Activated T-helper 9 cell treated with anti-CD3 and anti-CD28 coated beads, Interleukin-2, amount 50 U/mL, for 16 hours (primary cell): ENCODE measurements at places on chromosomes 4 and X.

DNA sequence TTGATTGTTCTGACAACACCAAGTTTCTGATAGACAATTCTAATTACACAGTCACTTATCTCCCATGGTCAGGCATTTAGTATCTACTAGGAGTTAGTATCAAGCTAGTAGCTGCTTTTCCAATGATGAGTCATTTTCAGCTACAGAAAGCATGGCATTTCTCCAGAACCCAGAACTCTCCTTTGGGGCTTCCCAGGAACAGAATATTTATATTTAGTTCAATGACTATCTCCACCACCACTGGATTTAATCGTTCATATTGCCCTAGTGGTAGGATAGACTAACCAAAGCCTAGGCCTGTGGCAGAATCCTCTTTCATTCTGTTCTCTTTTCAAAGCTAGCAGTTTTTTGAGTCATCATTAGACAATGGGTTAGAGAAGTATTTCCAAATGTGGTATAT is 569.4 kb downstream of the GABRG1 start:
- no peak for DNase-seq

DNA sequence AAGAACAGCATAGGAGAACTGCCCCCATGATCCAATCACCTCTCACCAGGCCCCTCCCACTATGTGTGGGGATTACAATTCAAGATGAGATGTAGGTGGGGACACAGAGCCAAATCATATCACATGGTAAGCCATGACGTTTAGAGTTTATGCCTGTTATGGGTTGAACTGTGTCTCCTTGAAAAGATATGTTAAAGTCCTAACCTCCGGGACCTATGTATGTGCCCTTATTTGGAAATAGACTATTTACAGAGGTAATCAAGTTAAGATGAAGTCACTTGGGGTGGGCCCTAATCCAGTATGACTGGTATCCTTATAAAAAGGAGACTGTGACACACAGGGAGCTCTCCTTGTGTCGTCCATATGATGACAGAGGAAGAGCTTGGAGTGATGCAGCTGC is 25.2 kb upstream of the SLC2A9 start:
- no peak for DNase-seq

GRCh38 chr4:152385551-152385950 is 150.3 kb downstream of the FBXW7 start:
- DNase-seq, result no peak

GRCh38 chr4:30757357-30757756 is 37.2 kb downstream of the PCDH7 start:
- no peak for DNase-seq

- no peak for DNase-seq
These were observed 24.2 kb upstream of the EPGN start for GRCh38 chr4:74284053-74284452.

DNA sequence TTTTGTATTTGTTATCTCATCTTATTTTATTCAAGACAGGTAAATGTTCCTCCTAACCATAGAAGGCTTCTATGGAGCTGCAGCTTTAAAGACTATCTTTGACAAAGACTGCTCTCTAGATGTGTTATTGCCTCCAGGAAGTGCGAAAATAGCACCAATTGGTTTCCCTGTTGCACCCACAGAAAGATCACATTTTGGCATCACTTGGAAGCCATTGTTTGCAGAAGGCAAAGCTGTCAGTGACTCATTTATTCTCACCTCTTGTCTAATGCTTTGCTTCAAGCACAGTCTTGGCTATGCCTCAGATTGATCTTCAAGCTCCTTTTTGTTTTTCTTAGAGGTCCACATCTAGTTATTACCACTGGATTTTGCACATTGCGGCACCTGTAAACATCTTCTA is 150.3 kb downstream of the PCDH7 start:
- no peak for DNase-seq

DNA sequence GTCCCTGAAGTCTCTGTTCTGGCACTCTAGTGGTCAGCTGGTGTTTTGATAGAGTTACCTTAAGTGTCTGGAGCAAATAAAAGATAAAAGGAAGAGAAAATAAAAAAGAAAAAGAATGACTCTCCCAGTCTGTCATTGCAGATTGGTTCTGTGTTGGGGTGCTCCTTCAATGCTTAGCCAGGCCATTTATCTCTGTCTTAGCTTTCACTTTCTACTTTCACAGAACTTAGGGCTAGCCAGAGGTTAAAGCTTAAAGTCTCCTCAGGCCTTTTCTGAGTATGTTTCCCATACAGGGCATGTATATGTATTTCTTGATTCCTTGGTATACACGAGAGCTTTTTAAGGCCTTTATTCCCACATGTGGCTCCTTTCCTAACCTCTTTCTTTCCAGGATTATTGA is 83.1 kb upstream of the TEX13D start:
- no peak for DNase-seq

DNA sequence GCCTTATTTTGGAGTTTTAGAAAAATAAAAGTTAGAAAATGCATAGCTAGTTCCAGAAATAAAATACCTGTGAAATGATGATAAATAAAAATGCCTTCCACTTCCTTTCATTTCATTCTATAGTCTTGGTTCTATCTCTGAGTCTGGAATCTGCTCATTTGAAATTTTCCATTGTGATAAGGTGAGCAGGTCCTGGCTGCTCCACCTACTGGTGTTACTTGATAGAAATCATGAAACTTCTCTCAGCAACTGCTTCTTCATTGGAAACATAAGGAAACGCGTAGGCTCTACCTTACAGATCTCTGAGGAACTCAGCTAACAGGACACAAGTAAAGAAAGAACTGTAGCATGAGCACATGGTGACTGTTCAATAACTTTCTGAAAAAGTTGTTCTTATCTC is 141.8 kb downstream of the DCHS2 start:
- no peak for DNase-seq

GRCh38 chr4:39976945-39977488 is 694 bp downstream of the PDS5A start:
- no peak for DNase-seq

GRCh38 chr4:119498527-119498926 is 130.1 kb downstream of the PDE5A start:
- DNase-seq, result no peak

GRCh38 chrX:141375011-141375760 is 132.9 kb upstream of the SPANXC start:
- no peak for DNase-seq

GRCh38 chr4:18689308-18690115 is 668.0 kb upstream of the LCORL start:
- DNase-seq, result no peak

DNA sequence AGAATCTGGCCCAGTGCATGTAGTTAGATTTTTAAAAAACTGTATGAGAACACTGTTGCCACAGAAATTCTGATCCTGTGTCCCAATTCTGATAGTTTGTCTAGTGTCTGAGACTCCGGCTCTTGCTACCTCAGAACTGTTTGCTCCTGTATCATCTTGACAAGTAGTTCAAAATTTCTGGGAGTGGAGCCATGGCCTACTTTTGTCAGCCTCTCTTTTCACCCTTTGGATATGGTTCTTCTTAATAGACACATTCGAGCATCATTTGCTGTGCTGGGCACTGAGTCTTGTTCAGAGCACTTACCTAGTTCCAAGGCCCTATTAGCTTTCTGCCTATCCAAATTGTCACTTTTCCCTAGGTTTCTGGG is 46.9 kb downstream of the ATP10D start:
- no peak for DNase-seq

- DNase-seq, result no peak
These were observed 127.1 kb upstream of the PCDH18 start for GRCh38 chr4:137659431-137659830.

GRCh38 chrX:118062048-118062789 is 54.4 kb downstream of the KLHL13 start:
- no peak for DNase-seq

DNA sequence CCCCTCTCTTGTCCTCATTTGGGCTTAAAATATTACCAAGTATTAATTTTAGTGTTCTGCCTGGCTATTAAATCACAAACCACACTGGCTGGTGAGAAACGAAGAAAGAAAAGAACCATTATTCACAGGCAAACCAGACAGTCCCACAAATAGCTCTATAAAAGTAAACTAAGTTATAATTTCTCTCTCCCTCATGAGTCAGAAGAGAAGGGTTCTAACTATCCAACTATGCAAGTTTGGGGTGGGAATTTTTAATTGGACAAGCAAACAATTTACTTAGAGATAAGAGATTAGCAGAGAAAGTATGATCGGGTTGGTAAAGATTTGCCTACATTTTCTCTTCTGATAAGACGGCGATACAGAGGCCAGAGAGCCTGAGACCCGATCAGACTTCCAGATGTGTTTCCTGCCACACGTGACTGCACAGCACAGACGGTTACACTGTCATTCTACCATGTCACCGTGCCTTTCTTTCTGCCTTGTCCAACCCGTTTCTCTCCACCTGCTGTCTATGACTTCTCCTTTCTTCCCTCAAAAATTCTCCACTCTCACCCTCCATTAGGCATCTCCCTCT is 52.3 kb downstream of the MEPE start:
- DNase-seq, result no peak

GRCh38 chr4:10877076-10877475 is 192.5 kb upstream of the CLNK start:
- no peak for DNase-seq

DNA sequence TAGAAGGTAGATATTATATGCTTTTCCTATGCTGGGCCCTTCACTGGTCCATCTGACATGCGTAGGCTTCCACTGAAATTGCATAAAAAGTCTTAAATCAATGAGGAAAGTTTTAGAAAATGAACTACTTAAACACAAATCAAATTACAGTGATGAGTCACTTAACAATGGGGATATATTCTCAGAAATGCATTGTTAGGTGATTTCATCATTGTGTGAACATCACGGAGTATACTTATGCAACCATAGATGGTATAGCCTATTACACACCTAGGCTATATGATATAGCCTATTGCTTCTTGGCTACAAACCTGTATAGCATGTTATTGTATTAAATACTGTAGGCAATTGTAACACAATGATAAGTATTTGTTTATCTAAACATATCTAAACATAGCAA is 10.3 kb downstream of the STAP1 start:
- DNase-seq, result no peak

DNA sequence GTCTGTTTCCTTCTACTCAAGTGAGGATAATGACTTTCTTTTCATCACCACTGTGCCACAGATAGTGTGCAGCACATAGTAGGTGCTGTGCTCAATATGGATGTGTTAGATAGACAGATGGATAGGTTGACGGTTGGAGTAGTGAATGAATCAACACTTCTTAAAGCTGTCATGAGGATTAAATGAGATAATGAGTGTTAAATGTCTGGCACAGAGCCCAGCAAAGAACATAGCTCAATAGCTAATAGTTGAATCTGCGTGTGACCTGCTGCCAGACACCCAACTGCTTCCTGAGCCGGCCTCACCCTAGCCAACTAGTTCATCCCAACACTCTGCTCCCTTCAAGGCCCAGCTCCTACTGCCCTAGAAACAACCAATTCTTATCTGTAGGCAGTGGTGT is 67.7 kb upstream of the PJA1 start:
- no peak for DNase-seq
